Left renal cortex interstitium (tissue), 4 donors: ENCODE measurements at places on chromosomes 12 and 14.
A peak's percentile ranks its signal among the peaks of the same experiment; 100 is the strongest.

- DNase-seq = no peak
Measured at GRCh38 chr12:58435647-58436046, 484.7 kb downstream of the LRIG3 start.

DNA sequence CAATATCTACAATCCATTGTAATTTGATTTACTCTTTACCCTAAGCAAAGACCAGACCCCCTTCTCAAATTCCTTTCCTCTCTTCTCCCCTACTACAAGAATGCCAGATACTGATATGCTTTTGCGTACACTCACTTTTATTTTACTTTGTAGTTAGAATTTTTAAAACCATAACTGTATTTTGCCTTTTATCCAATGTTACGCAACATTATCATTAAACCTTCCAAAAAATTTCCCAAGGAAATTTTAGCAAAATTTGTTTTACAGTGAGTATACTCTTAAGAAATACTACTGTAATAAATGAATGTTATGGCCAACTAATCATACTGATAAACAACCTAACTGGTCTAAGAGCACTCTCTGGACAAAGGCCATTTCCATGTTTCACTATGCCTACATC, 22.3 kb downstream of the ATP2B1 start:
- no peak for DNase-seq

DNA sequence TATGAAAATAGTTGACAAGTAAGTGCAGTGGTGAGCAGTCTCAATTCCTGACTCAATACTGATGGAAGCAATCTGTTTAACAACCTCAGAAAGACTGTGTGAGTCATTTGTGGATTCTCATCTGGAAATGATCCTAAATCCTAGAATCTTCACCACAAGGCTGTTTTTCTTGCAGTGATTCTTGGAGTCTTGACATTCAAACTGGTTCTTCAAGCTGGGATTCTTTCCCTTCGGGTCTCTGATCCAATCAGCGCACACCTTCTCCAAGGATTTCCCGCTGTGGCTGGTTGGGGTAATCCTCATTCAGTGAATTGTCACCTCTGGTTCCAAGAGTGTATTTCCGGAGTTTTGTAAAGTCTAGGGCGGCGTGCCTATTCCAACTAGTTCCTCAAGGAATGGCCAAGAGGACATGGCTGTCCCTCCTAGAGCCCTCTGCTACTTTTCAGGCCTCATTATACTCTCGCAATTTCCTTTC, 37.7 kb upstream of the FOXJ2 start:
- no peak for DNase-seq

GRCh38 chr14:51653079-51653774, 1.5 kb downstream of the FRMD6 start:
- DNase-seq = peak; percentile 75

DNA sequence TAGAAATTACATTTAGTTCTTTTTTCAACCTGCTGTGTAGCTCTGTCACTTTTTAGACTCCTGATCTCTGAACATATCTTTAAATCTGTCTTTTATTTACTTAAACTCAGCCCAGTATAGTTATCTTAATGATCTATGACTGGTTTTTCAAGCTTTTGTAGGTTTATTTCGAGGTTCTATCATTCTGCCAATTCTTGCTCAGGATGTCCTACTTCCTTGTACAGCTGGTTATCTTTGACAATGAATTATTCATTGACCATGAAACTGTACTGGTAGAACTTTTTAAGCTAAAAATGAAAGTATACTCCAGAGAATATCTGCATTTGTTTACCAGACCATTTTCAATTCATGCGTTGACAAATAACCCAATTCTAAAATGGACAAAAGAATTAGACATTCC, 37.8 kb downstream of the TC2N start:
- DNase-seq = no peak

DNA sequence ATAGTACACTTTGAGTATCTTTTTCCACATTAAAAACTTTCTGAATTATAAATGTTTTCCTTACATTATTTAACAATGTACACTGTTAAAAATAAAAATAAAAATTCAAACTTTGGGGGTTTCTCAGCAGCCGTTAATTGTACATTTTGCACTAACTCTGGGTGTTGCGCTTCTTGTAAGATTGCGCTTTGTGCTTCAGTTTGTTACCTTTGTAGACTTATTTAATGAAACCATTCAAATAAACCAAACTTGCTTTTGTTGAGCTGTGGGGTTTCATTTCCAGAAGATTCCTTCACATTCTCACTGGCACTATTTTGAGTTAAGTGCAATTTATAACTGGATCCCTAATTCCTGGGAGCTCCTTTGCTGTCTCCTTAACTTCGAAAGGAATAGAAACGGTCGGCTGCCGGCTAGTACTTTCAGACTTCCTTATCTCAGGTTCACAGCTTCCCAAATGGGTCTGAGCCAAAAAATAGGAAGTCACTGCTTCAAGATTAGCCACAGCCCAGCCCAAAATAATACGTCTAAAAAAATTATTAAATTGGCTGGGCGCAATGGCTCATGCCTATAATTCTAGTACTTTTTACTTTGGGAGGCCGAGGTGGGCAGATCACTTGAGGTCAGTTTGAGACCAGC, 38.2 kb downstream of the RAD52 start:
- DNase-seq = no peak

DNA sequence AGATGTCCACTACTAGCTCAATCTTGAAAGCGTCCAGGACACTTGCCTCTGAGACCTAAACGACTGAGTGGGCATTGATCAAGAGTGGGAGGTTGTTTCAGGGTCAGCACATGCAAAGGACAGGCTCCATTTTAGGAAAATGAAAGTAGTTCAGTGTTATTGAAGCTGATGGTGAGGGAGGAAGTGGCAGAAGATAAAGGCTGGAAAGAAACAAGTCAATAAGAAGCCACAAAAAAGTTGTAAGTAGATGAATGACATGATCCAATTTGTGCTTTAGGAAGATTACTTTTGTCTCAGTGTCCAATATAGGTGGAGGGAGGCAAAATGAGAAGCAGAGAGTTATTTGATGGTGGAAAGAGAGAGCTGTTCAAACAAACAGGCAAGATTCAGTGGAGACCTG, 22.0 kb downstream of the GPR65 start:
- no peak for DNase-seq

- DNase-seq = no peak
Measured at GRCh38 chr12:49369411-49370145, 2.3 kb downstream of the SPATS2 start.

GRCh38 chr12:17456486-17456885, 633.5 kb downstream of the RERGL start:
- no peak for DNase-seq

DNA sequence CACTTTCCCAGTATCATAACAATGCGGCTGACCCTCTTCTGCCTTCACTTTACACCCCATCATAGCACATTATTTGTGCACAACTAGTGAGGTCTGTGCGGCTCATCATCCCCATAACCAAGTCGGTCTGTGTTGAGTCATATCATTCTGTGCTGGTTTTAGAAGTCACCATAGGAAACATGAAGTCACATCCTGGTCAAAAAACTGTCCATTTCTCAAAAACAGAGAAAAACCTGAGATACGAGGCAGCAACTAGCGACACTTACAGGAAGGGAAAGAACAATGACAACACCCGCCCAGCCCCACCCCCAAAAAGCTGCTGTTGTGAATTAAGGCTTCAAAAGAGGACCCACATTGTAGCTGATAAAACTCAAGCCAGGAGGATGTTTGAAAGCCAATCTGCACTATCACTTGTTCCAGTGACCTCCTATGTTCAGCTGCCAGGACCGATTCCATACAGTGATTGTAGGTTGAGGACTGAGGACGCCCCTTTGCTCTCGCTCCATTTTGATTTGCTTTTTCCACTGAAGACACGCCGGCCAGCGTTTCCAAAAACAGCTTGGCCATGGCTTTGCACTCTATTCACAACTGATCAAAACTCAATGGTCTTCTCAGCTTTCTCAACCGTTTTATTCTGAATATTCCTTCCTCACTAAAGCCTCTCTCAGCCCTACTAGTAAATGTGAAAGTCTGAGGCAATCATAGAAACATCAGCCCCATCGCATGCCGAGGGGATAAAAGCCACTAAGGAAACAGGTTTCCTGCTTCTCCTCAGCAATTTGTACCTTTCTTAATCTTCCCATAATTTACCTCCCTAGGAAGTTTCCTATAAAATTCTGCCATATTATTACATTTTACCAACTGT, 87.5 kb downstream of the DUSP16 start:
- DNase-seq = no peak

- no peak for DNase-seq
Measured at GRCh38 chr12:131929581-131930456, 743 bp downstream of the PUS1 start.

DNA sequence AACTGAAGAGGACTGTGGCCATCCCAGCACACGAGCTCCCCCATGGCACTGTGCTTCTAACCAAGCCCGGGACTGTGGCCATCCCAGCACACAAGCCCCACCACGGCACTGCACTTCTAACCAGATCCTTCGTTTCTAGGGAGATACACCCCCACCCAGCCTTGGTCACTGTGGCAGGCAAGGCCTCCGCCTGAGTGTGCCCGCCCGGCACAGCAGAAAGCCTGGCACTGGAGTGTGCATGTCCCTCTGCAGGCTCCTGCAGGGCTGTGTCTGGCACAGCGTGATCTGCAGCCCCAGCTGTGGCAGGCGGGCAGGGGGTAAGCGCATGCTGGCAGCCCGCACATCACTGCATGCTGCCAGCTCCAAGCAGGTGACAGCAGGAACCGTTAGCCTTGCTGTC, 49.8 kb downstream of the CCDC85C start:
- DNase-seq = no peak

DNA sequence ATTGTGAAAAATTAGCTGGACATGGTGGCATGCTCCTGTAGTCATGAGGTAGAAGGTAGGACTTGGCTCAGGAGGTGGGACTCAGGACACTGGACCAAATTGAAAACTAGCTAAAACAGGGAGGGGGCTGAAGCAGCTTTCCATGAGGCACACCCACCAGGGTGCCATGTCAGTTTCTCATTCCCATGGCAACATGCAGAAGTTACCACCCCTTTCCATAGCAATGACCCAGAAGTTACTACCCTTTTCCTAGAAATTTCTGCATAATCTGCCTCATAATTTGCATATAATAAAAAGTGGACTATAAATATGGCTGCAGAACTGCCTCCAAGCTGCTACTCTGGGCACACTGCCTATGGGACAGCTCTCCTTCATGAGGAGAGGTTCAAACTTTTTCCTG, 38.5 kb downstream of the ERO1A start:
- no peak for DNase-seq
